T-helper 22 cell (primary cell): ENCODE measurements at places on chromosomes 6 and 20.

- DNase-seq, result no peak
Observed at GRCh38 chr6:63436356-63436755, 116.6 kb upstream of the LGSN start.

- no peak for DNase-seq
Observed at GRCh38 chr6:15874326-15874725, 211.5 kb upstream of the DTNBP1 start.

GRCh38 chr20:54107181-54107580, 36.8 kb upstream of the BCAS1 start:
- DNase-seq, result no peak

DNA sequence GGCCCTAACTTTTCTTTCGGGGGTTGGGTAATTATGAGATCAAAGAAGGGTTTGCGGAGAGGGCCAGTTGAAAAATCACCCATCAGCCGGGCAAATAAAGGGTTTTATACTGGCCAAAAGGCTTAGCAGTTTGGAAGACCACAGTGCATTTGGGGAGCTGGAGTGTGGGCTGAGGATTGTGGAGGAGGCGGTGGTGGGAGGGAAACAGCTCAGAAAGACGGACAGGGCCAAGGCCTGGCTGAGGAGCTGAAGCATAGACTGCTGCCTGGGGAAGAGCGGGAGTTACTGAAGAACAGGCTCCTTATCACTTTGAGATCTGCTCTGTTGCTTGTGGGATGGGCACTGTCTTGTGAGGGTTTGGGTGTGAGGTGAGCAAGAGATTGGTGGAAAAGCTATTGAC, 144.2 kb downstream of the CARMIL1 start:
- DNase-seq, result no peak

DNA sequence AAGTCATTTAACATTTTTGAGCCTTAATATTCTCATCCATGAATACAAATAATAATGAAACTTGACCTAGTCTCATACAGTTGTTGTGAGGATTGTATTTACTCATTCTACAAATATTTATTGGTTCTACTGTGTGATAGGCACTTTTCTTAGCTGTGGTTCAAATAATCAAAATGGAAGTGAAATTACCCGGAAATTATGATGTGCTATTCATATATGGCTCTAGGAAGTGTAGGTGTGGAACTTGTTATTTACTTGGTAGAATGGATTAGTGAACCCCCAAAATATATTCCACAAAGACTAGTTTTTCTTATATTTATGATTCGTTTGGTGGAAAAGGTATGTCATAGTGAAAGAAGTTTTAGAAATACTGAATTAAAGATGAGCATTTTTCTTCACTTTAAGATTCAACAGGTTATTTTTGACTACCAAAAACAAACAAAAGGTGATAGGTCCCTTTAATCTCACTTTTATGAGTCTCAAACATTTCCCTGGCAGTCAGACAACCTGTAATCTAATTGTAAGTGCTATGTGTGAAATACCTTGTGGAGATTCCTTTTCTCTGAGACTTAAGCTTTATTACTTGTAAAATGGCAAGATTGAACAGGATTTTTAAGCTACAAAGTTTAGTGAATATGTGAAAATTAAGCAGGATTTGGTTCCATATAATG, 77.8 kb downstream of the STXBP5 start:
- DNase-seq, result no peak

- no peak for DNase-seq
Observed at GRCh38 chr6:167975458-167975857, 22.0 kb upstream of the KIF25 start.

GRCh38 chr6:38114976-38115625, 295.6 kb downstream of the ZFAND3 start:
- no peak for DNase-seq

- DNase-seq, result no peak
Observed at GRCh38 chr6:88705601-88706000, 257.8 kb downstream of the RNGTT start.

GRCh38 chr6:2449572-2449940, 204.2 kb upstream of the GMDS start:
- no peak for DNase-seq

DNA sequence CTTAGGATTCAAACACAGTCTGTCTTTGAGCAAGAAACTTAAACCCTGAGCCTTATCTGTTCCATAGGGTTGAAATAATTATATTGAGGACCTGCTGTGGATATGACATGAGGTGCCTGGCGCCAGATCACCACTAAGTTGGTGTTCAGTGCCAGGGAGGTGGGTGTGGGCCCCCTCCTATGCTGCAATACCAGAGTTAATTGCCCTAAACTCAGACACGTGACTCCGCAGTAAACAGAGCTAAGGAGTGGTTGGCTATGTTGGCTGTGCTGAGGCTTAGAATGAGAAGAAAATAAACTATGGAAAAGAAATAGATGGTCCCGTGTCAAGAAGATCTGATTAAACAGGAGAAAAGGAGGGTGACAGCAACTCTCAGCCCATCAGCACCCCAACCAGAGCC, 419.4 kb upstream of the JARID2 start:
- DNase-seq, result no peak

- DNase-seq, result no peak
Observed at GRCh38 chr6:144350528-144350880, 65.4 kb downstream of the UTRN start.

DNA sequence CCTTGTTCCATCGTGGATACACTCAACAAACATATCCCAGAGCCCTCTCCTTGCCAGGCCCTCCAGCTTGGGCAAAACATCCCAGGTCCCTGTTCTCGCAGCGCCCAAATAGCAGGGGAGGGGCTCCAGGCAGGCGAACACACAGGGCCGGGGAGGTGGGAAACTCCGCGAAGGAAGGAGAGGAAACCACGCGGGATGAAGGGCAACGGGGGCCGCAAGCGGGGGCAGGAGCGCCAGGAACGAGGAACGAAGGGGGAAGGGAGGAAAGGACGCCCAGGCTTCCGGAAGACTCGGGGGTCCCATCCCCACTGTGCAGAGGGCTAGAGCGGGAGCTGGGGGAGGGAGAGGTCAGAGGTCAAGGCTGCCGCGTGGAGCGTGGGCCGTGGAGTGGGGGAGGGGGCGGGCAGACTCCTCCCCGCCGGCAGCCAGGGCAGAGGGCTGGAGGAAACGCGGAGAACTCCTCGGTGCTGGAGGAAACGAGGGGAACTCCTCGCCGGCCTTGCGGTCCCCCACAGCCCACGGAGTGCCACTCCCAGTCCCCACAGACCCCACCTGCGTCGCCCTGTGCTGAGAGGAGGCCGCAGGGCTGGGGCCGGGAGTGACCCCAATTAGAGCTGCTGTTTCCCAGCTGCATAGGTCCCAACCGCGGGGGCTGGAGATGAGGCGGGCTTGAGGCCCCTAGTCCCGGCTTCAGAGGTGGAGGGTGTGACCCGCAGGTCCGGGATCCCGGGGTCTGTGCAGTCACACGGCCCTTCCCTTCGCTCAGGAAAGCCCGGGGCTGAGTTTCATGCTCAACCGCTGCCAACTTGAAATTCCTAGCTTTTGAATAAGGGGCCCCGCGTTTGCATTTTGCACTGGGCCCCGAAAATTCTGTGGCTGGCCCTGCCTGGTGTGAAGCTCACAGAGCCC, 1.2 kb upstream of the RBM38 start:
- DNase-seq, result peak; percentile 64

- no peak for DNase-seq
Observed at GRCh38 chr20:62147125-62147524, 3.6 kb downstream of the SS18L1 start.

DNA sequence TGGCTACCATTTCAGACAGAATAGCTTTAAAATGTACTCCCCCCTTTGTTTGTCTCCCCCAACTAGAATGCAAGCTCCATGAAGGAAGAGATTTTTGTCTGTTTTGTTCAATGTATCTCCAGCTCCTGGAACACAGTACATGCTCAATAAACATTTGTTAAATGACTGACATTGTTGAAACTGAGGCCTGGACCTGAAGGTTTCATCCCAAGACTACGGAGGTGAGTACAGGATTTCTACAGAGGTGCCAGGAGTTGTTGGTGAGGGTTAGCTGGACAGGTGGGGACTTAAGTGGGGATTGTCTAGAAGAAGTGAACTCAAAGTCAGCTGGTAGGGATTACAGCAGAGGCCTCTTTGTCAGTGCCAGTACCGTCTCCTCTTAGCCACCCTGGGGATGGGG, 19.4 kb downstream of the VEGFA start:
- DNase-seq, result no peak

DNA sequence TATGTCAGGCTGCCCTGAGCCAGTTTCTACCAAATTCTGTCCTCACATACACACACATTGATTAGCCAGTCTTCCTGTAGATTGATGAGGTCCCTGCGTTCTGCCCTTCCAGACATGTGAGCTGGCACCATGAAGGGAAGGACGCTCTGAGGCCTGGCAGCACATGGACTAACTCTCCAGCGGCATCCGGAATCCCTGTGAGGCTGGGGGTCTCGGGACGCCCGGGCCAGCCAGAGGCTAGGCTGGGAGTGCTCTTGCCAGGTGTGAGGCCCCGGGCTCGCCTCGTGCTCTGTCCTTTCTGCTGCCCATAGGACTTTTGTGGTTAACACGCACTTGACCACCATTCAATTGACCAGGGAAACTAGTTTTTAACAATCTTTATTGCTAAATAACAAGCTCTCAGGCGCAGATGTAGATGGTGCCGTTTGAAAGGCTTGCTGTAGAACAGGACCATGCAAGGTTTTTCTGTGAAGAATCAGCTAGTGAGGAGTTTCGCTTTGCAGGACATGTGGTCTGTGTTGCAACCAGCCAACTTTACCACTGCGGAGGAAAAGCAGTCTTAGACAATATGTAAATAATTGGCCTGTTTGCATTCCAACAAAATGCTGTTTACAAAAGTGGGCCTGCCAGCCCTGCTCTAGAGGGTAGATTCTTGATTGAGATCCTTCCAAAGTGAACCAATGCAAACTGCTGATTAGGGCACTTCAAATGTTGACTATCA, 29.3 kb downstream of the FOXF2 start:
- no peak for DNase-seq

DNA sequence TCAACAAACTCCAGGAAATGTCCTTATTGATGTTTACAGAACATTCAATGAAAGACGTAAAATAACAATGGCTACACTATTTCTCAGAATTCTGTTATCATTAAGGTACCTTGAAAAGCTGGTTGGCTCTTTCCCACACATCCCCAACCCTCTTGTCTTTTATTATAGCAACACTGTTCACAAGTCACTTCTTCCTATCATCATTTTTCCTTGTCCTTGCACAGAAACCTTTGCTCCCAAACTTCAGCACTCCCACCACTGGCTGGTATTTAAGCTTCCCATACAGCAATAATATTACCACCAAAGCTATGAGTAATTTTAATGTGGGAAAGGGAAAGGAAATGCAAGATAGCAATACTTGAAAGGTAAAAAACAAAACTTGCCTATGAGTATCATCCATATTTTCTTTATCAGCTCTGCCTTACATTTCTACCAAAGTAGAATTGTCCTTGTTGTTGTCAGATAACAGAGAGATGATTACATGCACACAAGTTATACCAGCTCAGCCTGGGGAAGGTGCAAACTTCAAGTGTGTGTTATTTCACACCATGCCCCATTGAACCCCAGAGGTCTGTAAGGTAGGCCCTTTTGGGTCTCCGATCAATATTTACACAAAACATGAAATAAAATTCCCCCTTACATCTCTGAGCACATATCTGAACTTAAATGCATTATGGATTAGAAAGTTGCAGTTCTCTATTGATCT, 32.2 kb downstream of the ARHGAP18 start:
- no peak for DNase-seq

DNA sequence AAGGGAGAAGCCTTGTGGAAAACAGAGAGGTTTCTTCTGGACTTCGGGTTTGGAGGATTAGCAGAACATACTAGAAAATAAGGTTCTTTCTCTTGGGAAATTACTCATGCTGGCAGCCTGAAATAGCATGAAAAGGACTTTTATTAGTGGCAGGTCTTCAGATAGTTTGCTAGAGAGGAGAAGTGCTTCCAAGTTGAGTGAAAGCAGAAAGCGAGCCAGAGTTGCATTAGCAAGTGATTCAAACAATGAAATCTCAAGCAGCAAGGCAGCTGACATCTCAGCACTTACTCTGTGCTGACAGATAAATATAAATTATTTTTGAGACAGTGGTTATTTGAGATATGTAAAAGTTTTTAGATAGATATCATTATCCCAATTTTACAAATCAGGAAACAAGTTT, 91.9 kb downstream of the PLCB4 start:
- DNase-seq, result no peak

- peak; percentile 29 for DNase-seq
Observed at GRCh38 chr6:37050045-37050853, 44.8 kb downstream of the FGD2 start.

DNA sequence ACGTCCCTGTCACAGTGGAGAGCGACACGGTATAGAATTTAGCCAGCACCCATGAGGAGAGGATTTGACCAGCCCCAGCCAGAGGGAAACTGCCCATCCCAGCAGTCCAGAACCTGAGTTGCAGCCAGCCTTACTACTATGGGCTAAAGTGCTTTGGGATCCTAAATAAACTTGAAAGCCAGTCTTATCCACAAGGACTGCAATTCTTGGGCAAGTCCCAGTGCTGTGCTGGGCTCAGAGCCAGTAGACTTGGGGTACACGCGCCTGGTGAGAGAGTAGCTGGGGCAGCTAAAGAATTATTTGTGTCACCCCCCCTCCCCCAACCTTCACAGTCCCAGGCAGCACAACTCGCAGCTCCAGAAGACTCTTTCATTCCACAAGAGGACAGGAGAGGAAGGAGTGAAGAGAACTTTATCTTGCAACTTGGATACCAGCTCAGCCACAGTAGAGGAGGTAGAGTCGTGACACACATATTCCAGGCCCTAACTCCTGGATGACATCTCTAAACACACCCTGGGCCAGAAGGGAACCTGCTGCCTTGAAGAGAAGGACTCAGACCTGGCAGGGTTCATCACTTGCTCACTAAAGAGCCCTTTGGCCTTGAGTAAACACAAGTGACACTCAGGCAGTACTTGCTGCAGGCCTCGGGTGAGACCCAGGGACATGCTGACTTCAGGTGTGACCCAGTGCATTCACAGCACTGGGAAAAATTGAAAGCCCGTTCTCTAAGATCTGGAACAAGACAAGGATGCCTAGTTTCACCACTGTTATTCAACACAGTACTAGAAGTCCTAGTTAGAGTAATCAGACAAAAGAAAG, 100.3 kb downstream of the REV3L start:
- no peak for DNase-seq

- DNase-seq, result no peak
Observed at GRCh38 chr6:45830441-45831139, 185.1 kb downstream of the CLIC5 start.

DNA sequence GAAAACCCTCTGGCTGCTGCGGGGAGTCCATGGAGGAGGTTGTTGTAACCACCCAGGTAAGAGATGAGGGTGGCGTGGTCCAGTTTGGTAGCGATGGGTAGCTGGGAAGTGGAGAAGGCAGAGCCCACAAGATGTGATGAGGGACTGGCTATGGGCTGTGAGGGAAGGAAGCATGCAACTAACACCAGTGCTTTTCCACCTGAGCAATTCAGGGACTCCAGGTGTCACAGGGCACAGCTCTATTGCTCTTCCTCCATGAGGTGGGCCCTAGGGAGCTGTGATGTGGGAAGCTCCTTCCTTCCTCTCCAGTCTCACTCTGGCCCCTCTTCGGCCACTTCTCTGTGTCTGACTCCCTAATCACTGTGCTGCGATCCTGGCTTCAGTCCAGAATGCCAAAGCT, 32.4 kb upstream of the TGM6 start:
- DNase-seq, result no peak
